ENCODE measurements at places on chromosomes 2 and 18. TPM values are rescaled to one million over a fixed set of nuclear protein-coding genes. Genes with fewer than 3 reads are reported as not detected.

Gene OTOF
- not detected for total RNA-seq

GRCh38 chr2:180699657-180700361, 280.6 kb upstream of the UBE2E3 start:
- H3K4me3 ChIP-seq: no peak overlapping the region
- H3K36me3 ChIP-seq: no peaks in the 10 kb centered on the region
- H3K4me1 ChIP-seq: no peaks in the 10 kb centered on the region
- DNase-seq: no peak

- peak overlapping the region; percentile 17 for H3K4me3 ChIP-seq
- no peaks in the 10 kb centered on the region for H3K27me3 ChIP-seq
- peaks cover 49% of the 10 kb centered on the region for H3K4me1 ChIP-seq
- H3K36me3 ChIP-seq: no peaks in the 10 kb centered on the region
- peak overlapping the region; percentile 80 for H3K27ac ChIP-seq
- DNase-seq: no peak
Measured at GRCh38 chr2:218357236-218358177, 850 bp downstream of the CATIP start.

- no peak for DNase-seq
- no peaks in the 10 kb centered on the region for H3K4me1 ChIP-seq
- H3K4me3 ChIP-seq: no peak overlapping the region
- H3K27me3 ChIP-seq: no peaks in the 10 kb centered on the region
- no peaks in the 10 kb centered on the region for H3K36me3 ChIP-seq
Measured at GRCh38 chr2:96157649-96158553, 12.7 kb upstream of the DUSP2 start.

- no peaks in the 10 kb centered on the region for H3K36me3 ChIP-seq
- no peaks in the 10 kb centered on the region for H3K4me1 ChIP-seq
- DNase-seq: no peak
- no peaks in the 10 kb centered on the region for H3K27me3 ChIP-seq
Measured at GRCh38 chr18:24811950-24812681, 351.7 kb downstream of the HRH4 start.

Gene ARHGAP15
- 9.8 TPM for total RNA-seq

GRCh38 chr2:207515671-207516070, 14.1 kb upstream of the CREB1 start:
- no peak for DNase-seq
- H3K36me3 ChIP-seq: no peaks in the 10 kb centered on the region
- H3K4me3 ChIP-seq: no peak overlapping the region
- H3K4me1 ChIP-seq: peaks cover 1% of the 10 kb centered on the region

Gene HRH4
- total RNA-seq: not detected

DNA sequence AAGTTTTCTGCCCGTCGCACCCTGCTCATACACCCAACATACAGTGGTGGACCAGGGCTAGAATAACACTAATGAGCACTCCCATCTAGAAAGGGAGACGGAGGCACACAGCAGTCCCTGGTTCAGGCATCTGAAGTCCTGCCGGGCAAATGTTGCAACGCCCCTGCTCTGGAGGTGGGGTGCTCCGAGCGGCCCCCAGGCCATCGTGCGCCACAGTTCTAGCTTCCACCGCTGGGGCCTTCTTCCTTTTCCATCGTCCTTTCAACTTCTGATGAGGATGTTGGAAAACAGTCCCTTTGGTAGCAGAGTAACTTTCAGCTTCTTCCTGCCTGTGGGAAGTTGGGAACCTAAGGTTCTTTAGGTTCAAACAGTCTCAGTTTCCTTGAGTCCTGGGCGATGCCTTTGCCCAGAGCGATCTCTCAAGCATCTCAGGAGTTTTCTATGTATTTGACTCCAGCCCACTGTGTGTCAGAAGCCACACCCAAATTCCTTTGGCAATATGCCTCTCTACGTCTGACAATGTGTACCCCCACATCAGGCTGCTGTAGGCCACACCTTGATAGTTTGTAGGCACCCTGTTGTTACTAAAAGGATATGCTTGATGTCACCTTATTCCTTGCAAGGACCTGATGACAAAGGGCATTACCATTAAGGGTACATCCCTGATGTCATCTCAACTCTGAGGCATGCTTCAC, 258.8 kb downstream of the GLI2 start:
- DNase-seq: no peak
- H3K4me1 ChIP-seq: no peaks in the 10 kb centered on the region
- no peak overlapping the region for H3K4me3 ChIP-seq
- no peaks in the 10 kb centered on the region for H3K27me3 ChIP-seq
- no peaks in the 10 kb centered on the region for H3K36me3 ChIP-seq
- no peak overlapping the region for H3K27ac ChIP-seq

Gene HOXD13
- total RNA-seq: not detected

DNA sequence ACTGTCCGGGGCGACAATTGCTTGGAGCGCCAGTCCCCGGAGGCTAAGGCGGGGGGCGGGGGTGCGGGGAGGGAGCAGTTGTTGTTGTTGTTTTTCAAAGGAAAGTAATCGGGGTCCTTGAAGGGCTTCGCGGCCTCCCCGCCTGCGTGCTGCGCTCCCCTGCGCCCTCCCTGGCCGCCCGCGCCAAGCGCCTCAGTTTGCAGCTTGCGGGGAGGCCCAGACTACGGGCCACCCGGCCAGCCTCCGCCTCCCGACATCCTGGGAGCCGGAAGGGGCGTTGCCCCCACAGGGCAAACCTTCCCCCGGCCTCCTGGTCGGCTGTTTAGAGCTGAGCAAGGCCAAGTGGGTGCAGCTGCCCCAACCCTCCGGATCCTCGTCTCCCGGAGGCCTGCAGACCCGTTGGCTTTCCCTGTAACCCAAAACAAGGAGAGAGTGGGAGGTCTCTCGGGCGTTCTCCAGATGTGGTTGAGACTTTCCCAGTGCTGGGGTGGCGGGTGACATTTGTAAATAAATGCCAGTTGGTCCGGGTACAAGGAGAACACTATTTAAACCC, 3.7 kb upstream of the SIX3 start:
- peaks cover 72% of the 10 kb centered on the region for H3K27me3 ChIP-seq
- no peak overlapping the region for H3K27ac ChIP-seq
- no peak overlapping the region for H3K4me3 ChIP-seq
- DNase-seq: no peak
- H3K36me3 ChIP-seq: no peaks in the 10 kb centered on the region

DNA sequence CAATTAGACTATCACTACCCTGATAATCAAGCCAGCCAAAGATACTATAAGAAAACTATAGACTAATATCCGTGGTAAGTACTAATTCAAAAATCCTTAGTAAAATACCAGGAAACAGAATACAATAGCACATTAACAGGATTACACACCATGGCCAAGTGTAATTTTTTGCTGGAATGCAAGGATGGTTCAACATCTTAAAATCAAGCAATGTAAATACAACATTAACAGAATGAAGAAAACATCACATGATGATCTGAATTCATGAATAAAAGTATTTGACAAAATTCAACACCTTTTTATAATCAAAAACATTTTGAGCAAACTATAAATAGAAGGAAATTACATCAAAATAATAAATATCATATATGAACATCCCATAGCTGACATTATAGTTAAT, 350.7 kb upstream of the LRRTM1 start:
- no peaks in the 10 kb centered on the region for H3K36me3 ChIP-seq
- H3K27me3 ChIP-seq: no peaks in the 10 kb centered on the region

DNA sequence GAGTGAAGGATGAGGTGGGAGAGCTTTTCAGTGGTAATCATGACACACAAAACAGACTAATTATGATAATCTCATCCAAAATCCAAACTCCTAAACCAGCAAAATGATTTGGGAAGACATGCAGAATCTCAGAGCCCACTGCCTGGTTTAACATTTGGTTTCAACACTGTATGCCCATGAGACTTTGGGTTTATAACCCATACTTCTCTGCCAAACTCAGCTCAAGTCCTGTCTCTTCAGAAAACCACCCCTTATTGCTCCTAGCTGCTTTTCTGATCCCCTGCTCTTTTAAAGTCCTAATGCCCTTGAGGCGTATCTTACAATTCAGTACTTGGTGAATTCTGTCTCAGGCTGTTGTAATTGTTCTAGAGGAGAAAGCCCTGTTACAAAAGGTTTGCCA, 593.0 kb upstream of the ID2 start:
- H3K27ac ChIP-seq: no peak overlapping the region
- H3K4me3 ChIP-seq: no peak overlapping the region
- DNase-seq: no peak
- H3K36me3 ChIP-seq: no peaks in the 10 kb centered on the region
- no peaks in the 10 kb centered on the region for H3K27me3 ChIP-seq

DNA sequence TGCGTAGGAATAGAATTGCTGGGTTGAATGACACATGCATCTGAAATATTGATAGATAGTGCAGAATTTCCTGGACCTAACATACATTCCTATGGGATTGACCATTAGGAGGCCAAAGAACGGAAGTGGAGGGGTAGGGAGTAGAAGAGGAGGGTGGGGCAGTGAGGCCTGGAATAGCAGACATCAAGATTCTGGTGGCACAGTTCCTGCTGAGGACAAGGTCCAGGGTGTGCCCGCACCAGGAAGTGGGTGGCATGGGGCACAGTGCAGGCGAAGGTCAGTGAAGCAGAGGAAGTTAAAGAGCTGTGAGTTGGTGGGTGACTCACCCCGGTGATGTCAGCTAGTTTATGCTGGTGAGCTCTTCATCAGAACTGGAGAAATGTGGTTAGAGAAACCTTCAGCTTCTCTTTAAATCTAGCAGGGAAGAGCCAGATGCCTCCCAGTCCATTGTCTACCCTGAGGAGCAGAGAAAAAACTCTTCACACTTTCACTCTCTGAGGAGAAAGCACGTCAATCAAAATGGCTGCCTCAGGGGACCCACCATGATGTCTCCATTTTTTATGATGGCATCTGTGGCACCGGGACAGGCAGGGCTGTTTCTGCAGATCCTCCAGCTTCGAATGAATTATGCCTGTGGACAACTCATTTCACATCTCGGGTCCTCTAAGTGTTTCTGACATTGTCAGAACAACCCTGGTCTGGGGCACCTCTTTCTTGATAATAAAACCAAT, 55.9 kb upstream of the CTLA4 start:
- no peak overlapping the region for H3K4me3 ChIP-seq
- no peaks in the 10 kb centered on the region for H3K27me3 ChIP-seq
- no peaks in the 10 kb centered on the region for H3K36me3 ChIP-seq
- peaks cover 12% of the 10 kb centered on the region for H3K4me1 ChIP-seq
- H3K27ac ChIP-seq: no peak overlapping the region

DNA sequence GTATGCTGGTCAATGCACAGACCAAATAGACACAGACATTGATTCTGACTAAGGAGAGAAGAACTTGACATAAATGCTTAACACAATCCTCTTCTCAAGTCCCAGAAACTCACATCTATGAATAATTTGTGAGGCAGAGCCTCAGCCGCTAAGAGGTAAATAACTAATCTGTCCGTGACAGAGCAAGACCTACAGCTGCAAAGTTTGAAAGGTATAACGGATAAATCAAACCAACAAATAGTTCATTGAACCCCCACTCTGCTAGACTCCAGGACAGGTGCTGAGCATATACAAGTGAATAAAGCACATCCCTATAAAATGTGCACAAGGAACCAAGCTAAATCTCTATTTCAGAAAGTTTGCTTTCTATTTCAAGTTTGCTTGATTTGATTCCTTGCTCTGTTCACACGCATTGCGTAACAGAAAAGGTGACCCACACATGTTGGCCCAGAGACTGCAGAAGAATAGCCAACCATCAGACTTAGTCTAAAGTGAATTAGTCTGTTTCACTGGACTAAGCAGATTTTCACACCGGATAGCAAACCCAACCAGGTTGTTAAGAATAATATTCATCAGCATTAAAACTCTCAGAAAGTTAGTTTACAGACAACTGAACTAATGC, 51.7 kb downstream of the NCKAP5 start:
- no peaks in the 10 kb centered on the region for H3K27me3 ChIP-seq
- DNase-seq: no peak
- no peak overlapping the region for H3K27ac ChIP-seq
- H3K4me3 ChIP-seq: no peak overlapping the region

Gene ADCYAP1
- total RNA-seq: 0.75 TPM

Gene GALNT14
- total RNA-seq: 1.1 TPM

DNA sequence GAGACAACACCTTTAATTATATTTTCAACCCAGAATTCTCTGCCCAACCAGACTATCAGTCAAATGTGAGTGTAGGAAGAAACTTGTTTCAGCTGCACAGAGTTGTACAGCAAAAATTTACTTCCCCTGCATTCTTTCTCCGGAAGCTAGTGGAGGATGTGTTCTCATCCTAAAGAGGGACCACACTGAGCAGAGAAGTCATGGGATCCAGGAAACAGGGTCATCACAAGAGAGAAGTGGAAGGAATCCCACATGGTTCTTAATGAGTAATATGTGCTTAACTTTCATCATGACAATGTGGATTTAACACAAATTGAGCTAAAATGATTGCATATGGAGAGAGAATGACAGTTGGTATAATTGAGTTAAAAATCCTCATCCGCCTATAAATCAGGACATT, 78.2 kb downstream of the INPP4A start:
- no peak overlapping the region for H3K27ac ChIP-seq
- H3K4me1 ChIP-seq: peaks cover 10% of the 10 kb centered on the region
- no peak for DNase-seq
- H3K4me3 ChIP-seq: no peak overlapping the region
- H3K36me3 ChIP-seq: no peaks in the 10 kb centered on the region

DNA sequence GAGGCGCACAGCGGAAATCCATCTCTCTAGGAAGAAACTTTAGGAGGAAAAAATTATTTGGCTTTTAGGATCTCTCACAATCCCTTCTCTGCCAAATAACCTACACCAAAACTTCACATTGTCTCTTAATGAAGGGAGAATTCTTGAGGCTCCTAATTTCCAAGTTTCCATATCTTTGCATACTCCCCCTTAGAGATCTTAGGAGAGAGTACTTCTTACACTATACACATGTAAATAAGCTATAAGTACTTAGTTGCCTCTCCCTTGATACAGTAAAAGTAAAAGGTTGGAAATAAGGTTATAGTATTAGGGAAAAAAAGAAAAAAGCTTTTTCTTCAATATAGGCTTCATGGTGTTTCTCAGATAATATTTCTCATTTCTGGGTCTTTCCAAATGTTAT, 596.7 kb downstream of the SATB2 start:
- H3K27me3 ChIP-seq: no peaks in the 10 kb centered on the region
- DNase-seq: no peak
- H3K27ac ChIP-seq: no peak overlapping the region
- no peaks in the 10 kb centered on the region for H3K36me3 ChIP-seq
- H3K4me1 ChIP-seq: no peaks in the 10 kb centered on the region

DNA sequence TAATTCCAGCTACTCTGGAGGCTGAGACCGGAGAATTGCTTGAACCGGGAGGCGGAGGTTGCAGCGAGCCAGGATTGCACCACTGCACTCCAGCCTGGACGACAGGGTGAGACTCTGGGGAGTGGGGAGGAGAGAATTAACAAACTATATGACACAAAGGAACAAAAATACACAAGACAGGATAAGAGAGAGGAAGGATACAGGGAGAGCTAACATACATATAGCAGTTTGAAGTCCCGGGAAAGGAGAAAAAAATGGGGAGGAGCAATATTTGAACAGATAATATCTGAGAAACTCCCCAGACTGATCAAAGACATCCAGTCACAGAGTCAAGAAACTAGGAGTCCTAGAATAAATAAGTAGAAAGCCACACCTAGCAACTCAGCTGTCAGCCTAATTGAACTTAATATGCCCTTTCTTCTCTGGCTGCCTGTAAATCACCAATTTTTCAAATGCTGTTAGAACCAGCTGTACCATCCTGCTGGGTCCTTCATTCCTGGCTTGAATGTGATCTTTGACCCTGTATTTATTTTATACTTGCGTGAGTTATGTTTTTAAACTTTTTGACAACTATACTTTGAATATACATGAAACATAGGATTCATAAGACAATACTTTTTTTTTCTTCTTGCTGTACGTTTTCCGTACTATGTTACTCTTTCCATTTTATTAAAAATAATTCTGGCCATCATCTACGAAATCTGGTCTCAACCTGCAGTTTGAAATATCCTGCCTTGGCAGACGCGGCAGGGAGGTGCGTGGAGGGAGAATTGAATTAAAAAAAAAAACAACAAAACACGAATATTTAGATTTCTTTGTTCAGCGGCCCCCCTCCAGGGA, 876 bp upstream of the CYP27A1 start:
- peak overlapping the region; percentile 29 for H3K27ac ChIP-seq
- DNase-seq: no peak

All from thyroid gland (tissue), 4 donors.